T follicular helper cell (primary cell): ENCODE measurements at places on chromosomes 7 and 10.

DNA sequence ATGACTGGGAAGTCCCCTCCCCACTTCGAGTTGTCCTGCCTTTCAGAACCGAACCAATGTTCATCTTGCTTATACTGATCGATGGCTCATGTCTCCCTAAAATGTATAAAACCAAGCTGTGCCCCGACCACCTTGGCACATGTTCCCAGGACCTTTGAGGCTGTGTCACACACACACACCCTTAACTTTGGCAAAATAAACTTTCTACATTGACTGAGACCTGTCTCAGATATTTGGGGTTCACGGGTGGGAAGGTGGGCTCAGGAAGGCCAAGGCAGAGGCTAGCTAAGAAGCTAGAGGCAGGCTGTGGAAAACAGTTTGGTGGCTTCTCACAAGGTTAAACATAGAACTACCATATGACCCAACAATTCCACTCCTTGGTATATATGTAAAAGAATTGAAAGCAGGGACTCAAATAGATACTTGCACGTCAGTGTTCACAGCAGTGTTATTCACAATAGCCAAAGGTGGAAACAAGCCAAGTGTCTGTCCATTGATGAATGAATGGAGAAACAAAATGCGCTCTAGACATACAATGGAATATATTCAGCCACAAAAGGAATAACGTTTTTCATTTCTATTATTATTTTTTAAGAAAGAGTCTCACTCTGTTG is 15.4 kb downstream of the PRF1 start:
- DNase-seq = no peak

- no peak for DNase-seq
Measured at GRCh38 chr7:6248581-6248980, 23.8 kb downstream of the CYTH3 start.

- DNase-seq = no peak
Measured at GRCh38 chr7:80284855-80285254, 150.2 kb downstream of the GNAI1 start.

DNA sequence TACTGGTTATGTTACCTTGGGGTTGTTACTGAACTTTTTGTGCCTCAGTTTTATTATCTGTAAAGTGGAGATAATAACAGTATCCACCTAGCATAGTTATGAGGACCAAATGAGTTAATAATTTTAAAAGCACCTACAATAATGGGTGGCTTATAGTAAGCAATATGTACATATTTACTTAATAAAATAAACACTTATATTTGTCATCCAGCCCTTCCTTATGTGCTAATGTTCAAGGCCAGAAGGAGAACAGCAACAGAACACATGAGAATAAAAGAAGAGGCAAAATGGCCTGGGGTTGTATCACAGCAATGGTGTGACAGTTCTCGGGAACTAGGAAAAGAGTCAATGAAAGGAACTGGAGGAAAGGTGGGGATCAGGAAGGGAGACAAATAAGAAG is 255.4 kb upstream of the LRGUK start:
- DNase-seq = no peak

DNA sequence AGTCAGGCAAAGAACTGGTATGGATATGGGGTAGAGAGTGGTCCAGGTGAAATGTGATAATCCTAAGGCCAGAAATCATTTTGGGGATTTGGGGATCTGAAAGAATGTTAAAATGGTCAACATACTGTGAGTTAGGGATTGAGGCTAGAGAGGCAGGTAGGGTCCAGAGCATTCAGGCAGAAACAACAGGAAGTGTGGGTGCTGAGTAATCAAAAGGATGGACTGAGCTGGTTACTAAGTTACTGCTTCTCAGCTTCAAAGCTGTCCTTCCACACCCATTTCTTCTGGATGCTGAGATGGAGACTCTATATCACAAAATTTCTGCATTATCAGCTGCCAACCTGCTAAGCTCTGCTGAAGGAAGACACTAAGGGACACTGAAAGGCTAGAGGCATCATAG is 30.6 kb upstream of the PRKCQ start:
- no peak for DNase-seq

- no peak for DNase-seq
Measured at GRCh38 chr7:27148756-27149641, 1.4 kb upstream of the HOXA6 start.

GRCh38 chr10:34235164-34235832 is 579.8 kb downstream of the PARD3 start:
- DNase-seq = no peak
